ENCODE measurements at places on chromosomes 7 and 10.

DNA sequence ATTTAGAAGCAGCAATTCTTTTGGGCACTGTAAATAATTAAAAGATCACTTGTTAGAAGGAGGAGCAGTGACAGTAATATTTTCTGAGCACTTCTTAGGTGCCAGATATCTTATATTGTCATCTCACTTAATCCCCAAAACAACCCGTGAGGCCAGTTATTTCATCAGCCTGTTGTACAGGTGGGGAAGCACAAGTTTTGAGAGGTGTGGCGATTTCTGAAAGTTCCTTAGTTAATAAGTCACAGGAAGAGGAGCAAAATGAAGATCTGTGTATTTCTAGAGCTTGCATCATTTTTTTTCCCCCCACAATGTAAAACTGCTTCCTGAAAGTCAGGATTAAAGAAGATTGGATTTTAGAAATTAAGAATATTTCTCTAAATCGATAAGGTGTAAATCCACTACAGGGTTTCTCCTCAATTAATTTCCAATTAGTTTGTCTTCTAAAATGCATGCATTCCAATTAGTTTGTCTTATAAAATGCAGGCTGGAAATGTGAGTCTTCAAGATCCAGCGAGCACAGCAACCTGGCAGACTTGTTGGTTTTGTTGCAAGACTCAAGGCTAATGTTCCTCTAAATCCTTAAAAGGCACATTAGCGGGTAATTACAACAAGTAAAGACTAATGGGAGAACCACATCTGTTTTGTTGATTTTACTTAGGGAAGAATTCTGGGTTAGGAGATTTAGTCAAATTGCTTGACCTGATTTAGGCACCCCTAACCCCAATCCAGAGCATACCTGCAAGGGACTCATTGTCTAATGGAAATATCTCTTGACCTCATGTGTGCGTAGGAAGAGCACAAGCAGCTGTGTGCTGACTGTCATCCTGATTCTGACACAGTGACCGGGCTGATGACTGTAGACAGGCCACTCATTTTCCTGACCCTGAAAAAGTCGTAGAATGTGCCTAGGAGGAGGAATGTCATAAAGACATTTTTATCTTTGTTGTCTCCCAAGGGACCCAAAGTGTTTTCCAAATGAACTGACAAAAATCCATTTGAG, 272.0 kb downstream of the BAMBI start:
- DNase-seq = no peak

GRCh38 chr7:91137153-91137787, 127.0 kb upstream of the FZD1 start:
- DNase-seq = no peak

GRCh38 chr10:33334805-33335550, 511 bp upstream of the NRP1 start:
- DNase-seq = no peak

GRCh38 chr7:128415217-128415785, 5.5 kb upstream of the IMPDH1 start:
- DNase-seq = no peak

- no peak for DNase-seq
These were observed 5.2 kb downstream of the CHPF2 start for GRCh38 chr7:151237244-151238189.

GRCh38 chr10:96225119-96225518, 46.2 kb downstream of the BLNK start:
- DNase-seq = no peak

DNA sequence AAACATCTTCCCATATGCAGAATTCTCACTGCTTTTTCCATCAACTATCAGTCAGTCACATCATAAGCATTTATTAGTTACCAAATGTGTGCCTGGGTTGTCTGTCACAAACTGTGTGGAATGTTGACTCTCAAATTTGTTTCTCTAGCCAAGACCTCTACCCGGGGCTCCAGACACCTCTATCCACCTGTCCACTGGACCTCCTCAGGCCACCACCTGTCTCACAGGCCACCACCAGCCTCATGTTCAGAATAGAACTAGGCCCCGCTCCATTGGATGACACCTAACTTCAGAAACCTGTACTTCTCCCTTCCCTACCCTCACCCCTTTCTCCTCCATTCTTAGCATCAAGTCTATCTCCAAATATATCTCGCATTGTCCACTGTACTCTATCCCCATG, 176.9 kb downstream of the CHN2 start:
- no peak for DNase-seq

GRCh38 chr10:44935201-44935965, 24.2 kb upstream of the RASSF4 start:
- no peak for DNase-seq

DNA sequence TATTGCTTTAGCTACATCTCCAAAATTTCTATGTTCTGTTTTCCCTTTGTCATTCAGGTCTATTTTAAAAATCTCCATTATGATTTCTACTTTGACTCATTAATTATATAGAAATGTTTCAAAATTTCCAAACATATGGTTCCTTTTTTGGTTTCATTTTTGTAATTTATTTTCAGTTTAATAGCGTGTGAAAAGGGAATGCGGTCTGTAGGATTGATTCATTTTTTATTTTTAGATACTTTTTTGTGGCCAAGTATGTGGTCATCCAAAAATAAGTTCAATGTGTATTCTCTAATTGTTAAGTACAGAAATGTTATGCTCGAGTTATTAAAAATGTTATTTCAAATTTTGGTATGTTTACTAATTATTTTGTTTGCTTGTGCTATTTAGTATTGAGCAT, 72.5 kb upstream of the ANKRD1 start:
- DNase-seq = no peak

DNA sequence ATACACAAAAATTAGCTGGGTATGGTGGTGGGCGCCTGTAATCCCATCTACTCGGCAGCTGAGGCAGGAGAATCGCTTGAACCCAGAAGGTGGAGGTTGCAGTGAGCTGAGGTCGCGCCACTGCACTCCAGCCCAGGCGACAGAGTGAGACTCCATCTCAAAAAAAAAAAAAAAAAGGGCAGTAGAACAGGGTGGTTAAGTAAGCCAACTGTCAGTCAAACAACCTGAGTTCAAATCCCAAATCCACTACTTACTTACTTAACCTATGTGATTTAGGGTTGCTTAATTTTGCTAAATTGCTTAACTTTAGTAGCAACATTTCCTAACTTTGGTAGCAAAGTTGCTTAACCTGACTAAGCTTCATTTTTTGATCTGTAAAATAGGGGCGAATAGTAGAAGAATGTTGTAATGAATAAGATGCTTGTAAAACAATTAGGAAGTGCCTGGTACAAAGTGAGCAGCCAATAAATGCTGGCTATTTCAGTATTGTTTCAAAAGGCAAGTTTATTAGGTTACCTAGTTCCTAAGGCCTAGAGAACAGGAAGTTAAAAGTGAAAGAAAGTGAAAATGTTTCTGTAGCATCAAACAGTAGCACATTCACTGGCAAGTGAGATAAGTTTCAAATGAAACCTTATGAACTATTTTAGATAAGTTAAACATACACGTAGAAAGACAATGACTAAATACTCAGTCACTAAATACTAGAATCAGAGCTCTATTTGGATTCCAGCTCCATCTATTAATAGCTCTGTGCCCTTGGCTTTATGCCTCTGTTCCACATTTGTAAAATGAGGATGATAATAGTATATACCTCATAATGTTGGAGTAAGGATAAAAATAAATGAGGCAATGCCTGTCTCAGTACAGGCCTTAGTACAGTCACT, 64.3 kb downstream of the HOXA1 start:
- peak; percentile 8 for DNase-seq

- peak; percentile 45 for DNase-seq
These were observed 78.1 kb upstream of the RHEB start for GRCh38 chr7:151597541-151598444.

DNA sequence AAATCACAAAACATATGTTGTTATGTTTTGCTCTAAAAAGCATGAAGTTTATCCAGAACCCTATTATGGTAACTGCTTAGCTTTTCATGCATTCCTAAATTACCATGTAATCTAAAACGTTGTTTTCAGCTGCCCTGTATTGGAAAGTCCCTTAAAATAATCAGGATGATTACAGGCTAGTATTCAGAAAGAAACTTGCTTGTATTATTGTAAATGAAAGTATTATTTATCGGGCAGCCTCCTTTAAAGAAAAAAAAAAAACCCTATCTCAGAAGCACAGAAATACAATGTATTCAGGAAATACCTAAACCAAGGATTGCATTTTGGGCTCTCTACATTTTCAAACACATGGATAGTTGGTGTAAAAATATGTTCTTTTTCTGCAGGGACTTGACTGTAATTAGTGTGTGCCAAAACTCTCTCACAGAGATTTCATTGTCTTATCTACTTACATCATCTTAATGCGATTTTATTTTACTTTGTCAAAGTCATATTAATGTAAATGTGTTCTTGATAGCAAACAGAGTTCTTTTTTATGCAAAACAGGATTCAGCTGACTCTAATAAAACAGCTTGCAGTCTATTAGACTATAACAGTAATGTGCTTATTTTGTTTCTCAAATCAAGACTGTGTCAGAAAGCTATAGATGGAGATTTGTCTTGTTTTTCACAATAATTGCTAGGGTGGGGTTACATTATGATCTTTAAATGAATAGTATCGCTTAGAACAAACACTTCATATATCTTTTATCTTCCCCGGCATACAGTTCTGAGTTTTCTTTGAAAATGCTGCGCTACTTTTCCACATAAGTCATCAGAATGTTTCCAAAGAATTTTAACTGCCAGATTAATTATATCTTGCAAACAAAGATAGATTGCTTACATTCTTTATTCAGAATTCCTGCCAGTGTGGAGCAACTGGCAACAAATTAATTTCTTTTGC, 65.3 kb upstream of the ARID5B start:
- no peak for DNase-seq

DNA sequence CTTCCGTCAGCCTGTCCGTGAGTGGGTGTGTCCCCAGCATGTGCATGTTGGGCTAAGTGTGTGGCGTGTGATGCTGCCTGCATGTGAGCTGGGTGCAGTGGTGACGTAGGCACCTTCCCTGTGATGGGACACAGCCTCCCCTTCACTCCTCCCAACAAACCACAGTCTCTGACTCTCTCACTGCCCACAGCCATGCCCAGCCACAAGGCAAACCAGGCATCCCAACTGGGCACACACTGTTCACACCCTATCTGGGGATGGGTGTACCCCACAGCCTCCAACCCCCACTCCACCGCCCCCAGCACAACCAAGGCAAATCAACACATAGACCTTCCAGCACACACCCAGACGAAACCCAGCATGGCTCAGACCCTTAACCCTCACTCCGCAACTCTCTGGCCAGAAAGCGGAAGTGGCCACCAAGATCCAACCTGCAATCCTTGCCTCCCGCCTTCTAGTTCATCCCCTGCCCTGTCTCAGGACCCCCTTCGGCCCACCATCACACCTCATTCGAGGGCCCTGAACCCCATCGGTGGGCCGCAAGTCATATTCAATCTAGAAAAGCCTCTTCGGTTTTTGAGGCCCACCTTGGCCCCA, 10.4 kb downstream of the PSD start:
- no peak for DNase-seq

- DNase-seq = no peak
These were observed 4.0 kb upstream of the ADIRF start for GRCh38 chr10:86964061-86964846.

DNA sequence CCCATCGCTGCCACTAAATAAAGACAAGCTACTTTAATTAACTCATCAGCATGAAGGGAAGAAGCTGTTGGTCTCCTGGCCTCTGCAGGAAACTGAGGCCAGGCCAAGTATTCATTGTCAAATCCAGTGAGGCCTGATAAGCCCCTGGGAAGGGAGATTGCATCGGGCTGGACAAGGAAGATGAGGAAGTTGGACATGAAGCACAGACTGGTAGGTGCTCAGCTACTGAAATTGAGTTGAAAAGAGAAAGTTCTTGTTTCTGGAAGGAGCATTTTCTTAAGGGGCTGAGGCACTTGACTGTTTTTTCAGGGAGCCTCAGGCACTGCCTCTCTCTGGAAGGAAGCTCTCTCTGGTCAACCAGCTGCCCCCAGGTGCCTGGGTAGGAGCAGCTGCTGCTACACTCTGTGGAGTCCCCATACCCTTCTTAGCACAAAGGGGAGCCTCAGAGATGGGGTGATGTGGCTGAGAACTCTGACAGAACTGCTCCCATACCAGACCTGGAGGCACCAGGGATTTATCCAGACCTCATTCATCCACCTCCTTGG, 90.3 kb upstream of the IKZF1 start:
- no peak for DNase-seq

GRCh38 chr7:105209870-105210269, 178.9 kb downstream of the SRPK2 start:
- no peak for DNase-seq

DNA sequence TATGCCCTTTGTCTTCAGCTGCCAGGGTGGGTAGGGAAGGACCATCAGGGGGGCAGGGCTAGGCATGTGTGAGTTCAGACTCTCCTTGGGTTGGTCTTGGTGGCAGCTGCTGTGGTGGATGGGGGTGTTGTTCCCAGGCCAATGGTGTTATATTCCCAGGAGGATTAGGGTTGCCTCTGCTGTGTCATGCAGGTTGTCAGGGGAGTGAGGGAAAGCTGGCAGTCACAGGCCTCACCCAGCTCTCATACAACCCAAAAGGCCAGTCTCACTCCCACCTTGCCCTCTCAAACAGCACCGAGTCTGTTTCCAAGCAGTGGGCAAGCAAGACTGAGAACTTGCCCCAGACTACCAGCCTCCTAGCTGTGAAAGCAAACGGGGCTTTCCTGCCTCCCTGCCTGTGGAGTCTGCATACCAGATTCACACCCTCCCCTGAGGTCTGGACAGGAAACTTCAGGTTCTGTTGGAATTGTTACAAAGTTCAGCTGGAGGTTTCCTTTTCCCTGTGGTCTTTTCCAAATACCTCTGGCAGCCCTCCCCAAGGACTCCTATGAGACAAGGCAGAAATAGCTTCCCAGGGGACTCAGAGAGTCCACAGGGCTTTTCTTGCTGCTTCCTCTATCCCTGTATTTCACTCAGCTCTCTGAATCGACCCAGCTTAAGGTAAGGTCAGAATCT, 1.4 kb downstream of the HYAL4 start:
- no peak for DNase-seq

DNA sequence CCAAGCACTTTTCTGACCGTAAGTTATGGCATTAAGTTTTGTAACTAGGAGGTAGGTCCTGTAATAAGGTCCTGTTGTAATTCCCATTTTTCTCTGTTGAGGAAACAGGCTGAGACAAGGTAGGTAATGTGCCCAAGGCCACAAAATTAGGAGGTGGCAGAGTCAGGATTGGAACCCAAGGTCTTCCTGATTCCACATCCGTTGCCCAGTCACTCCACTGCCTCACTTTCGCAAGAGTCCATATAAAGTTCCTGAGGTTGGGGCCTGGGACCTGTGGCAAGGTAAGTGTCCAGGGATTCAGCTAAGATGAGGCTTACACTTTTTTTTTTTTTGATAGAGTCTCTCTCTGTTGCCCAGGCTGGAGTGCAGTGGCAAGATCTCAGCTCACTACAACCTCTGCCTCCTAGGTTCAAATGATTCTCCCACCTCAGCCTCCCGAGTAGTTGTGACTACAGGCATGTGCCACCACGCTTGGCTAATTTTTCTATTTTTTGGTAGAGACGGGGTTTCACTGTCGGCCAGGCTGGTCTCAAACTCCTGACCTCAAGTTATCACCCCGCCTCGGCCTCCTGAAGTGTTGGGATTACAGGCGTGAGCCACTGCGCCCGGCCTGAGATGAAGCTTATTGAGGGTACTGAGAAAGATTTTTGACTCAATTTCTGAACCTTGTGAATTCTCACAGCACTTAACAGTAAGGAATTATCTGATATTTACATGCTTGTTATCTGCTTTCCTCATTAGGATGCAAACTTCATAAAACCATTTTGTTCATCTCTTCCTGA, 20.3 kb upstream of the GNA12 start:
- DNase-seq = no peak

GRCh38 chr7:157767506-157768197, 430.8 kb downstream of the DNAJB6 start:
- DNase-seq = no peak

- no peak for DNase-seq
These were observed 292.1 kb downstream of the BAMBI start for GRCh38 chr10:28969413-28969812.

GRCh38 chr7:151459726-151460473, 20.0 kb upstream of the CRYGN start:
- DNase-seq = no peak

All from epithelial cell of prostate (primary cell).